ENCODE measurements at places on chromosomes 2 and 18.
A peak's percentile ranks its signal among the peaks of the same experiment; 100 is the strongest.

GRCh38 chr18:24702001-24702515, 241.6 kb downstream of the HRH4 start:
- DNase-seq = no peak

DNA sequence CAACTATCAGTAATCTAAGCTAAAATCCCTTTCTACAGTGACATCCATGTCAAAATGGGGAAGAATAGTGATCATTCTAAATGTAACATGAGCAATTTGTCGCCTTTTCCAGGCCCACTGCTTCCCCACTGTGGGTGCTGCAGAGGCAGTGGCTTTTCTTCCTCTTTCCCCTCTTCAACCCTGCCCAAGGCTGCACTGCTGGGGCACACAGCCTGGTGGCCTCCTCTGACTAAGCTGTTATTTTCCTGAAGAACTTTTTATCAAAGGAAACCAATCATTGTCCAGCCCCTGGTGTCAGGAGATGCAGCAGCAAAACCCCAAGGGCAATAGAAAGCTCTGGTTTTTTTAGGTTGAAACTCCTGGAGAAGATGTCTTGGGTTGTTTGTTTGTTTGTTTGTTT, 117.6 kb upstream of the KLF7 start:
- peak; percentile 31 for DNase-seq

DNA sequence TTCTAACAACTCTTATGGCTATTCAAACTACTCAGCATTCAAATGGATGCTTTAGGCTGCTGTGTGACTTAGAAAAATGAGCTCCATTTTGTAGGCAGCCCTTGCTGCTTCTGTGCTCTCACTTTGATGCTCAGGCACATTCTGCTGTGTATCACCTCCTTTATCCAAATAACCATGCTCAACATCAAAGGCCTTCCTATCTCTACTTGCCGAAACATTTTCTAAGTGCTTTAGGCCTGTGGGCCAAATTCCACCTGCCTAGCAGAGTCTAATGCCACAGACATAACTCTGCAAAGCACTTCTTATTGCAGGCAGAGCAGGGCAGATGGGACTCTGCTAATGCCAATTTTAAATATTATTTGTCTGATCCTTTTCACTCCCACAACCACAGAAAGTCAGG, 397.4 kb downstream of the RND3 start:
- DNase-seq = no peak

DNA sequence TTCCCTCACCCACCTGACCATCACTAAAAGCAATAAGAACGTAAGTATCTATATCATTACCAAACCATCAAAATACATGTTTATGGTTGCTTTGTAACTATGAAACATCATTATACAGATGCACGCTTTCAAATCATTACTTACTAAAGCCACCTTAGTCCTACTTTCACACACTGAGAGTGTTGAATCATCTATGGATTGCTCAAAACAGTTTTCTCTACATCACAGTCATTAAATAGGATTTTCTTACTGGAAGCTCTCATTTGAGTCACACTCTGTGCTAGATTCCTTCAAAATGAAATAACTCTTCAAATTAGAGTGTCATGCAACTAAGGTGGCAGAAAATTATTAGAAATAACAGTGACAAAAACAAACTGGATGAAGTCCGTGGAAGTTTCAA, 878.4 kb downstream of the CPS1 start:
- DNase-seq = no peak

DNA sequence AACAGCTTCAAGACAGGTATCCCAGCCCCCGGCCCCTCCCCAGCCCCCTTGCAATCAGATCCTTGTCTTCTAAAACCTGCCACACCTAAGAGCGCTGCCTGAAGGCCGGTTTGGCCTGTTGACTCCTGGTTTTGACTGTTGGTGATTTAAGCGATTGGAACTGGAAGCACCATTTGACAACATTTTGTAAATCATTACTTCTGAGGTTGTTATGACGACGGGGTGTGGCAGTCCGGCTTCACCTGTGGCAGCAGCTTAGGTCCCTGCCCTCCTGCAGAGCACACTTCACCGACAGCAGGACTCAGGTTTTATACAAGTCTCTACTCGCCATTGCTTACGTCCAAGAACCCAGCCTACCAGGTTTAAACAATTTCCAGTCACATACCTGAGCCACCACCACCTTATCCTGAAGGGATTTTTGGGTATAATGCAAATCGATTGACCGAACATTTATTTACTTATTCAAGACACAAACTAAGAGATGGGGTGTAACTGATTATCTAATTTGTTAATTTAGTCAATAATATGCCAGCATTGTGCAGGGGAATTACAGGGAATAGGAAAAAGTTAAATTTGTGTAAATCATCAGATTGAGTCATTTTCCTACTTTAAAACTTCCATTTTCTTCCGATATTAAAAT, 707 bp upstream of the DGUOK start:
- DNase-seq = no peak

All from femur (tissue), 1 donor.